ENCODE measurements at places on chromosomes 5 and 9. TPM values are rescaled to one million over a fixed set of nuclear protein-coding genes. Genes with fewer than 3 reads are reported as not detected.
A peak's percentile ranks its signal among the peaks of the same experiment; 100 is the strongest.

The STKLD1 gene
- total RNA-seq, result not detected

The WNT8A gene
- not detected for total RNA-seq

The GPX8 gene
- total RNA-seq, result 0.37 TPM

The MCIDAS gene
- 4.1 TPM for total RNA-seq

The AGXT2 gene
- total RNA-seq, result not detected

The IFNB1 gene
- total RNA-seq, result not detected

The ZFP37 gene
- total RNA-seq, result not detected

The TMOD1 gene
- total RNA-seq, result not detected

The PCDHGA6 gene
- 0.48 TPM for total RNA-seq

The RC3H2 gene
- total RNA-seq, result 23.8 TPM

The OTP gene
- total RNA-seq, result not detected

The GPR21 gene
- not detected for total RNA-seq

The CNTFR gene
- not detected for total RNA-seq

The FOXD4L3 gene
- total RNA-seq, result not detected

- no peak for DNase-seq
Measured at GRCh38 chr5:111383288-111383970, 128.9 kb downstream of the STARD4 start.

DNA sequence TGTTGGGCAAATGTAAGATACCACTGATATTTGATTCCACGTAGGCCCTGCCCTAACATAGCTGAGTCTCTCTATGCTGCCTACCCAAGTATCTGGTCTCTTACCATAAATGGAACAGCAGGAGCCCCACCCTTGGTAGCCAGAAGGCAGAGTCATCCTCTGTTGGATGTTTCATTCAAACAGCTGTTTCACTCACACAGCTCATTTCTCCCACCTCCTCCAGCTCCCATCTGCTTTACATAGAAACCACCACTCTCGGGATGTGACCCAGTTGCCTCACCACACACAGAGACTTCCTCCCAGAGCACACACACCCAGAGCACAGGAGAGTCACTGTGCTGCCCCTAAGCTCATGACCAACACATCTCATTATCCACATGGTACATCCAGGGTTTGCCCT, 165.3 kb downstream of the TMEM167A start:
- DNase-seq, result no peak

DNA sequence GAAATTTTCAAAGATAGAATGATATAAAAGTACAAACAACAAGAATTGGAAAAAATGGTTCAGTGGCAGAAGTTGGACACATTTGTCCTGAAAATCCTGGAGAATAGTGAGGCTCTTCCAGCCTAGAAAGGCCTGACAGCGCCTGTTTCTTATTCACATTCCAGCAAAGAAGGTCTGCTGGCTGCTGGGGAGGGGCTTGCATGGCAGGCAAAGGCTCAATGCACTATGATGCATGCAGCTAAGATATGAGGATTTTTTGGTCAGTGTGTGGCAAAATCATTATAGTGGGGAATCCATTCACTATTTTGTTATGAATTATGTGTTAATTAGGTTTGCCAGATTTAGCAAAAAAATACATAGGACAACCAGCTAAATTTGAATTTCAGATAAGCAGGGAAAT, 243.9 kb upstream of the SLC30A5 start:
- DNase-seq, result no peak

- no peak for DNase-seq
Measured at GRCh38 chr9:134492281-134492691, 149.3 kb upstream of the COL5A1 start.

- no peak for DNase-seq
Measured at GRCh38 chr5:11863911-11864310, 40.3 kb downstream of the CTNND2 start.

DNA sequence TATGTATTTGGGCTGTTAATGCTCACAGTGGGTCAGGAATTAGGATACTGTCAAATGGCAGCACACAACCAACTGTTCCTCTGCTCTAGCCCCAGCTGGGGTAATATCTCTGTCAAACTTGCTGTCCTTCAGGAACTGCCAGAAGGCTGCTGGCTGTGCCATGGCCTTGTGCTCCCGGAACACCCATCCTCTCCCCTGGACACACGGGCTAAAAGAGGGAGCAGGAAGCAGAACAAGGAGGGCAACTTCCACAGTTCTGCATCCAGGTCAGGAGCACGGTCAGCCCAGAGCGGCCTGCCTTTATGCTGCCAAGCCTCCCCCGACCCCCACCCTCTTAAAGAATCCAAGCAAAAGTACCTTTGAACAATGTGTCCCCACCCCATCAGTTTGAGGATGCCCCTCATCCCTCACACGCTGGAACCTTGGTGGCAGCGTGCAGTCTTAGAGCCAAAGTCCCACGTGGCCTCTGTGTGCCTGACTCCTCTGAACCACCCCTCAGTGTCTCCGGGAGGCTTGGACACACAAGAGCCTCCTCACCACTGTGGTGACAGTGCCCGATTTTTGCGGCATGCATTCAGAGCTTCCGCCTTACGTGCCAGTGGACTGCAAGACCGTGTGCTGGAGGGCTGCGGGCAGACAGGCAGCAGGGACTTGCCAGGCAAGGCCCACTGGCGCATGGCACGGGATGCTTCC, 60.8 kb downstream of the PSMB7 start:
- DNase-seq, result no peak

DNA sequence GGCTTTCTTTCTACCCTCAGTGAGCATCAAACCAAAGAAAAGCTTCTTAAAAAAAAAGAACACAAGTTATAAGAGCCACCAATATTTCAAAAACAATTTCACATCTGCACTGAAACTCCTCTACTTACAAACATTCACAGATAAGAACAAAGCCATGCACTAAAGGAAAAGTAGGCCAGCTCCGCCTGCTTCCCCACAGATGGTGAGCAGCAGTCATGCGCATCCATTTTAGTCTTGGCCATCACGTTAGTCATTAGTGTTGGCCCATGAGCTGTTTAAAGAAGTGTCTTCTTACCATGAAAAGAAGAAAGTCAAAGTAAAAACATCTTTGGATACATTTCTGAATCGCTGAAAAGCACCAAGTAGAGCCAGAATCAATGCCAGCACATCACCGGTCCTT, 40.0 kb upstream of the SMIM23 start:
- no peak for DNase-seq

GRCh38 chr5:96318569-96319110, 114.4 kb downstream of the PCSK1 start:
- DNase-seq, result no peak

DNA sequence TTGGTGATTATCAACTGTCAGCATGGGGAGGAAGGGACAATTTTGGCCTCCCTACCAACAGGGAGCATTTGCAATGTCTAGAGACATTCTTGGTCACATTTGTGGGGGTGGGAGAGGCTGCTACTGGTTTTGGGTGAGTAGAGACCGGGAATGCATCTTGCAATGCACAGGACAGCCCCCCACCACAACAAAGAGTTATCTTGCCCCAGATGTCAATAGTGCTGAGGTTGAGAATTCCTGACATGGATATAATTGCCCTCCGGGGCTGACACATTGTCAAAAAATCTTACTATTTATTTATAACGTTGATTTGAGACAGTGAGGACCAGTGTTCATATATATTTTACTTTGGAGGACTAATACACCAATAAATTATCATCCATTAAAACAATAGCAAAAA, 316.1 kb downstream of the PSAT1 start:
- DNase-seq, result no peak

- peak; percentile 56 for DNase-seq
Measured at GRCh38 chr9:4262735-4263141, 37.1 kb downstream of the GLIS3 start.

GRCh38 chr5:143319437-143320227, 83.9 kb downstream of the NR3C1 start:
- DNase-seq, result no peak

- no peak for DNase-seq
Measured at GRCh38 chr5:59592101-59592500, 301.4 kb downstream of the PDE4D start.

DNA sequence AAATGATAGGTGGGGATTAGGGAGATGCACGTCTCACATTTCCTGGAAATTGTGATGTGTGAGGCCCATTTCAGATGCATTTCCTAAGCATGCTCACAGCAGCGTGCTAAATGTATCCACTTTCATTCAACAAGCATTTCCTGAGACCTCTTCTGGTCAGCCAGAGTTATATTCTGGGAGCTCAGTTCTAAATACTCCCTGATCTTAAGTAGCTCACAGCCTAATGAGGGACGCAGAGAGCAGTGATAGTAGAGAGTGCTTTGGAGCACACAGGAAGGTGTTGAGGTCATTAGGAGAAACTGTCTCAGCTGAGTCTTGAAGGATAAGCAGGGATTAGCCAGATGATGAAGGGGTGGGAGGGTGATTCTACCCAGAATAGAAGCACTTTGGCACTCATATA, 46.2 kb upstream of the FSD1L start:
- no peak for DNase-seq

GRCh38 chr5:81749561-81750307, 1.2 kb downstream of the SSBP2 start:
- peak; percentile 4 for DNase-seq

DNA sequence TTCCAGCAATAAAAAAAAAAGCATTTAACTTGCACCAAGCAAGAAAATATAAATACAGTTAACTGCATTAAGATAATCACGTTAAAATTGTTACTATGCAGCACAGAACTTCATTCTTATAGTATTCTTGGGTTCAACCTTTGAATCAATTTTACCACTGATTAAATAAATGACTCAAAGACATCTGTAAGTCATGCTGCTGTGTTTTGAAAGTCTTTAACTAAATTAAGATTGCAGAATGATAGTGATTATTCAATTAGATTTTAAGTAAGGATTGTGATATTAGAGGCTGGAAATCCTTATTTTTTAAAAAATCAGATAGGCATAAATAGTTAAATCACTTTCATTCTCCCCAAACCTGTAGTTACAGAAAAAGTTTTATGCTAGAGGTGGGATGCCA, 116.4 kb downstream of the SCAMP1 start:
- DNase-seq, result no peak

- DNase-seq, result no peak
Measured at GRCh38 chr5:62331921-62332320, 25.9 kb downstream of the KIF2A start.

DNA sequence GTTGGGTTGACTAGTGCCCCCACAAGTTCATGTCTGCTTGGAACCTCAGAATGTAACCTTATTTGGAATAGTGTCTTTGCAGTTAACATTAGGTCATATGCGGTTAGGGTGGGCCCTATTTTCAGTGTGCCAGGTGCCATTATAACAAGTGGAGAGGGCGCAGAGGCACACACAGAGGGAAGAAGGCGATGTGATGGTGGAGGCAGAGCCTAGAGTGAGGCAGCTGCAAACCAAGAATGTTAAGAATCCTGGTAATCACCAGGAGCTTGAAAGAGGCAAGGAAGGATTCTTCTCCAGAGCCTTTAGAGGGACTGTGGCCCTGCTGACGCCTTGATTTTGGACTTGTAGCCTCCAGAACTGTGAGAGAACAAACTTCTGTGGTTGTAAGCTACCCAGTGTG, 10.9 kb downstream of the GPR107 start:
- no peak for DNase-seq

DNA sequence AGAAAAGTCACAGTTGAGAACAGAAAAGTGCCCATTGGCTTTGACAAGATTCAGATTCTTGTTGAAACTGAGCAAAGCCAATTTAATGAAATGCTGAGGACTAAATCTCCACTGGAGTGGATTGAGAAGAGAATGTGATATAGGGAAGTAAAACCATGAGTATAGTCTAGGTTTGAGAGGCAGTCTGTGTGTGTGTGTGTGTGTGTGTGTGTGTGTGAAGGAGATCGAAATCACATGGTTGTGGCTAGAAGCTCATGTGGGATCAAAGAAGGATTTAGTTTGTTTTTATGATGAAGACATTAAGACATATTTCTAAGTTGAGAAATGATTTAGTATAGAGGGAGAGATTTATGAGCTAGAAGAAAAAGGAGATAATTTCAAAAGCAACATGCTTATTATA, 275.7 kb upstream of the DAB2 start:
- no peak for DNase-seq

DNA sequence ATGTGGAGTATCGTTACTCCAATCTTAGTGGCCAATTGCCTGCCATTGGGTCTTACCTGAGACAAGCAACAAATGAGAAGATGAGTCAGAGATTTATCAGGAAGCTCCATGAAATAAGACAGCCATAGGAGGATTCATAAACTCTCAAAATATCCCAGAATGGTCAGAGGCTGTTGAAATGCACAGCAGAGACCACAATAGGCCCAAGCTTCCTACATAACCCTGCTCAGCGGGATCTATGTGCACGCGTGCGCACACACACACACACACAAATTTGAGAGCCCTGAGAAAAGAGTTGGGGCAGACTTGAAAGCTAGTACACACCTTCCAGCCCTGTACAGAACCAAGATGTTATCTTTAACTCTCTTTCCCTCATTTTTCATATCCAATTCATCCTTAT, 9.8 kb downstream of the UIMC1 start:
- DNase-seq, result no peak

DNA sequence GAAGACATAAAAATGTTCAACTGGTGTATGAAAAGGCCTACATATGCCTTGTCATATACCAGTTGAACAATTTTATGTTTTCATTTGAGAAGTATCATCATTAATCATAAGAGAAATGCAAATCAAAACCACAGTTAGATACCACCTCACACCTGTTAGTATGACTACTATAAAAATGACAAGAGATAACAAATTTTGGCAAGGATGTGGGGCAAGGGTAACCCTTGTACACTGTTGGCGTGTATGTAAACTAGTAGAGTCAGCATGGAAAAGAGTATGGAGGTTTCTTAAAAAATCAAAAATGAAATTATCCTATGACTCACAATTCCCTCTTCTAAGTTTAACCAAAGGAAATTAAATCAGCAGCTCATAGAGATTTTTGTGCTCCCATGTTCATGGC, 250.4 kb upstream of the ST8SIA4 start:
- DNase-seq, result no peak

DNA sequence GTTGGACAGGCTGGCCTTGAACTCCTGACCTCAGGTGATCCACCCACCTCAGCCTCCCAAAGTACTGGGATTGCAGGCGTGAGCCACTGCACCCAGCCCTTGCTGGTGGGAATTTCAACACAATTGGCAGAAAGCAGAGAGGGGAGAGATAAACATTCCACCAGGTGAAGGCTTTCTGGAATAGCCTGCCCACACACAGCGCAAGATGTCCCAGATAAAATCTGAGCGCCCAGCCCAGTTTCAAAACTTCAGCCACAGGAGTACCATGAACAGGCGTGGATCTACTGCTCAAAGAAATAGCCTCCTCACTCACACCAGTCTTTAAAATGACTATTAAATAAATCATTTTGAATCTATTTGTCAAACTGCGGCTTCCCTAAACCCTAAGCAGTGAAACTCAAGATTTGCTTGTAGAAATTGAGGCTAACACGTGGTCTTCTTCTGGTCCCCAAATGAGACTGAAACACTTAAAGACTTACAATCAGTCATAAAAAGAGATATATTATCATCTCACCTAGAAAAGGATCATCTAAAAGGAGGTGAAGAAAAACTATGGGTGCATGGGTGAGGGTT, 34.7 kb downstream of the CAPSL start:
- no peak for DNase-seq

Measured in HT-29 (cell line).